ENCODE measurements at places on chromosomes 4 and X. TPM values are rescaled to one million over a fixed set of nuclear protein-coding genes. Genes with fewer than 3 reads are reported as not detected.

The TCEAL6 gene
- not detected for total RNA-seq

The OTC gene
- total RNA-seq: not detected

The EMCN gene
- 0.05 TPM for total RNA-seq

- no peak for DNase-seq
Measured at GRCh38 chr4:166518315-166518714, 645.3 kb downstream of the TLL1 start.

The ASB12 gene
- total RNA-seq: not detected

The APLN gene
- total RNA-seq: 2.1 TPM

The ASMT gene
- total RNA-seq: not detected

GRCh38 chr4:119020158-119020557, 115.5 kb upstream of the MYOZ2 start:
- no peak for DNase-seq

DNA sequence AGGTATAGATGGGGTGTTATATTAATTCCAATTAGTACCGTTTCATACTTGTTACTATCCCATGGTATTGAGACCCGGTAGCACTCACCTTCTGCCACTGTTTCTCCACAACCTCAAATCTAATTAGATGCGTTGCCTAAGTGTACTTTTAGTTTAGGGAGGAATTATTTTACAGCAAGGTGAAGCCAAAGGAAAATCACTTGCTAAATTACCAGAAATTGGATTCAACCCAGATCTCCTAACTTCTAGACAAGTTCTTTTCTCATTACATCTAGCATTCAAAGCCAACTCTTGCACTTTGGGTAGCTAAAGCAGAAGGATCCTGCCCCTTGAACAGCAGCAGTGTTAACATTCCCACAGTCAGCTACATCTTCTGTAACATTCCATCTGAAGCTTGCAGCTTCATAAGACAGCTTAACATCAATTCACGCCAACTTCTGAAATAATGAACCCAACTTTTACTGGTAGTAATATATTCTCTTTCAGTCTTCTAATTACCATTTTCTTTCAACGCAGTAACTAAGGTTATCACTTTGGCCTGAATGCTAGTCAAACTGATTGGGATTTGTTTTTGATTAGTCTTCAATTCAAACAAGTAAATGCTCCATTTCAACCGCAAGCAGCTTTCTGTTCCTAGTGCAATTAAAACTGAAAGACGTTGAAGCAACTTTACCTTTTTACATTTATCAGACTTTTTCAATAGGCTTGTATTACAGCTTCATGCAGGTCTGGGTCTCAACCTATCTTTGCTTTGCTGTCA, 934 bp upstream of the SEC31A start:
- peak; percentile 47 for DNase-seq

DNA sequence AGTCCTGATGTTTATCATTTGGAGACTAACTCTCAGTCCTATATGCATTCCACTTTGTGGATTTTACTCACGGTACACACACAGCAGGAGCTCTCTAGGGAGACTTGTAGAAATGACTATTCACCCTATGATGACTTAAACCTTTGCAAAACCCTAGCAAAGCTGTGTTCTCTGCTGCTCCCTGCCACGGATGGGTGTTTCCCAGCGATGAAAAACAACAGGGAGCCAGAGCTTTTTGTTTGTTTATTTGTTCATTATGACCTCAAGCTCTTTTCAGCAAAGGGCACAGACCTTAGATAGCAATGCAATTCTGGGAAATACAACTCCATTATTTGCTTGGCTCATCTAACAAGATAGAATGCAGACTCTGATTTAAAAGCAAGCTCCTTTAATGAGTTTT, 156.6 kb downstream of the GRIA3 start:
- peak; percentile 67 for DNase-seq

DNA sequence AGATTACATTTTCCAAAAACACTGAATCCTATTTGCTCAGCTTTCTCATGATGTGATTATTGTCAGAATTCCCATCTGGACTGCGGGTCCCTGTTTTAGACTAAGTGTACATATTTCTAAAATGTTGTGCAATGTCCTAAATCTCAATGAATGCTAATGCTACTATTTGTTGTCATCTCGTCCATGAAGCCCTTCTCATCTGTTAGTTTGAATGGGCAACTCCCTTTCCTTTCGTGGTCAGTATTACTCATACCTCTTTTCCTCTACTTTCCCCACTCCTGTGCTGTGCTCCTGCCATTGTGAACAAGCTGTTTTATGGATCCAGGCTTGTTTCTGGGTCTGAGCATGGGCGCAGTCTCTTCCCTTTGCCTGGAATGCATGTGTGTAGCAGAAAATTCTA, 91.0 kb downstream of the MID1 start:
- DNase-seq: peak; percentile 53

DNA sequence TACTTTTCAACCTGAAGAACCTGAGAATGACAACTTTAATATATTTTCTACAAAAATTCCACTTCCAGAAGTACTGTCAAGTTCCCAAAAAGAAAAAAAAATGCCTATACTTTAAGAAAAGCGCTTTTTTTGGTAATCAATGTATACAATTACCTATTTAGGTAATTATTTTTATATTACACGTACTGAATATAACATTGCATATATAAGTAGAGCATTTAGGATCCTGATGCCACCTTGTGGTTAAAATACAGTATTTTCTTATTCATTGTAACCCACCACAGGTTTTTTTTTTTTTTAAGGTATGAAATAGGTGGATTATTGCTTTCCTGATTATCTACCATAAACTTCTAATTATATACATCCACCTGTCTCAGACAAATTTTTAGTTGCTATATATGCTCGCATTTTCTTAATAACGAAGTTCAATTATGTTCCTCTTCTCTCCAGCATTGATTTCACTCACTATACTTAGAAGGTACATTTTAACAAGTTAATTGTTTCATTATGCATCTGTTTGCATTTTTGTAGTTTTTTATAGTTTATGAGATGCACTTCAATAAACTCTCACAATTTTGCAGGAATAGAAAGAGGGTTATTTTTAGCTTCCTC, 5.2 kb downstream of the MAP9 start:
- peak; percentile 19 for DNase-seq

DNA sequence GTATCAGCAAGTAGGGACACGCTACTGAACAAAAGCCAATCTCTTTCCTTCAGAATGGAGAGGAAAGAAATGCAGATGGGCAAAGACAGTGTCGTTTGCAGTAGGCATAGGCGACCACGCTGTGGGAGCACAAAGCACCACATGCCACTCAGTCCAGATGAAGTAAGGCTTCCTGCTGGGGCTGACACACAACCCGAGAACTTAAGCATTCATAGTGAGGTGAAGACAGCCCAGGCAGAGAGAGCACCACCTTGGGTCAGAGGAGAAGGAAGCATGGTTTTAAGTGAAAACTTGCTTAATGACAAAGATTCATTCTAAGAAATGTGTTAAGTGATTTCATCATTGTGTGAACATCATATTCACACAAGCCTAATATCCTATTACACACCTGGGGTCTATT, 238.8 kb downstream of the MGST2 start:
- DNase-seq: no peak

- DNase-seq: no peak
Measured at GRCh38 chrX:65745992-65746391, 78.5 kb downstream of the MSN start.

The DIPK2B gene
- total RNA-seq: not detected

DNA sequence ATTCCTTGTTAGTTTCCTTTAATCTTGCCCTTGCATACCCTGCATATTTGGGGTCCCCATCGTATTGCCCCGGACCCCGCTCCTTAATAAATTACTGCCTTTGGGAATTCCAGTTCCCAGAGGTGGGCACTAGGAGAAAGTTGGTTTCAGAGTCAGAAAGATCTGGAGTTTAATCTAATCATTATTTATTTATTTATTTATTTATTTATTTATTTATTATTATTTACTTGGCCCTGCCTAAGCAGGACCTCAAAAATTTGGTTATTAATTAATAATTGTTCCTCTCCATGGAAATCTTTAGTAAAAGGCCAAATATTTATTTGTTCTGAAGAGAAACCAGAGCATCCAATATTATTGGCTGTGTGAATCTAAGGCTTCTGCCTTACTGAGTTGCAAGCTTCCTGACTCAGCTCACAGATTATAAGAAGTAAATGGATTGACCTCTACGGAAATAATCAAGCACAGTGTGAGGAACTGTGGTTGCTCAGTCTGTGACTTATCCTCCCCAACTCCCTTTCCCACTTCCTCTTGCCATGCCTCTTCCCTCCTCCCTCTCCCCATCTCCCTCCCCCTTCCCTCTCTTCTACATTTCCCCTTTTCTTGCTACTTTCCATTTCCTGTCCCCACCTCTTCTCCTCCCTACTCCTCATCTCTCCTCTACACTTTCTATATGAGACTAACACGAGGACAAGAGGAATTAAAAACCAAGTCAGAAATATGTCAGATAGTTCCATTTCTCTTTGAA, 61.5 kb upstream of the AP1S2 start:
- peak; percentile 34 for DNase-seq

DNA sequence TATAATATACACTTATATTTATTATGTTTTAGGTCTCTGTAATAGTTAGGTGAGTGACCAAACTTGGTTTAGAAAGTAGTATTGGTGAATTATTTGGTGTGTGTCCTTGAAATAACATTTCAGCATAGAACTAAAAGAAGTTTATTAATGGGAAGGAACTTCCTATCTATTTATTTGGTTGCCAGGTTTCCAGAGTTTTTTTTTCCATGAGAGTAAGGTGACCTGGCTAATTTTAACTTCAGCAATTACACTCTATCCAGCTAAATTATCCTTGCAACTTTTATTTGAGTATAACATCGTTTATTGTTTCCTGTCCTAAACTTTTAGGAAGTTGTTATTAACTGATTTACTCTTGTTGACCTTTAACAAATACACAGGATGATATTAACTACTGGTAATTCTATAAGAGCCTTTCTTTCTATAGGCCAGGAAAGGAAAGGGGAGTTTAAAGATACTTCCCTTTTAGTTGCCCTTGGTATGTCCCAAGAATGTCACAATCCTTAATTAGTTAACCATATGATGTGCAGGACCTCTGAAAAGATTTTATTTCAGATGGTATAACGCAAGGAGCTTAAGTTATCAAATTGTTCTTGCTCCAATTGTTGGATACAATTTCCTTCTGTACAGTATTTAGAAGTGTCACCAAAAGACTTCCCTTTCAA, 18.9 kb downstream of the PRDM8 start:
- no peak for DNase-seq

- no peak for DNase-seq
Measured at GRCh38 chr4:180330521-180330920, 1912.7 kb upstream of the TENM3 start.
